ENCODE measurements at places on chromosomes 4 and X.

DNA sequence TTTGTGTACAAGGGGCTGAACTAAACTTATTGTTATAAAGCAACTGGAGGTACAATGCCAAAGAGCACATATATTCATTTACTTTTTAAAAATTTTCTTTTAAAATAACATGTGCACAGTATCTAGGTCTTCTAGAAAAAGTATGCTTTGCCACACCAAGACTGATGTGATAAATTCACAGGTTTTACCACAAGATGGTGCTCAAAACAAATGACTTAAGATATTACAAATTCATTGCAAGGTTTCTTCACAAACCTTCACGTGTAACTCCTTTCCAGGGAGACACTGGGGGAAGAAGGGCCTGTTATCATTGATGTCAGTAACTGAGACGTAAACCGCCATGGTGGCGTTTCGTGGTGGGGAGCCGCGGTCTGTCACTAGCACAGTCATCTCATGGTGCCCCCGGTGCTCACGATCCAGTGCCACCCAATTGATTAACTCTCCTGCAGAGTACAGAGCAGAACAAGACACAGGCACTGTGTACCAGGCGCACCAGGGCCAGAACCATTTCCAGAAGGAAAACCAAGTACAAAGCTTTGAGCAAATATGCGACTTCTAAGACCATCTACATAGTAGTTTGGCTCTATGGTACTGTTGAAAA, 162.2 kb downstream of the DCHS2 start:
- no peak for DNase-seq

GRCh38 chrX:12471061-12471460, 320.2 kb upstream of the PRPS2 start:
- no peak for DNase-seq

- DNase-seq = no peak
These were observed 9.3 kb downstream of the APOO start for GRCh38 chrX:23898412-23898959.

DNA sequence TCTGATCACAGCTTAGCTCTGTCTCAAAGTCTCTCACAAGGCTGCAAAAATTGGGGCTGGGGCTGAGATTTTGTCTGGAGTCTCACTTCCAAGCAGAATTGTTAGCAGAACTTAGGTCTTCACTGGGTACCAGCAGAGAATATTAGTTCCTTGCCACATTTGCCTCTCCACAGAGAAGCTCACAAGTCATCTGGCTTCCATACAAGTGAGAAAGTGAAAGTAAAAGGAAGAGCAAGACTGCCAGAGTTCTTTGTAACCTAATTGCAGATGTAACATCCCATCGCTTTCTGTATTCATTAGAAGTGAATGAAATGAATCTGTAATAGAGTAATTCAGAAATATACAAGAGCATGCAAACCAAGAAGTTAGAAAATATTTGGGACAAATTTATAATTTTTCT, 624.1 kb upstream of the GNPDA2 start:
- no peak for DNase-seq

- DNase-seq = no peak
These were observed 19.8 kb upstream of the MANBA start for GRCh38 chr4:102780476-102781144.

DNA sequence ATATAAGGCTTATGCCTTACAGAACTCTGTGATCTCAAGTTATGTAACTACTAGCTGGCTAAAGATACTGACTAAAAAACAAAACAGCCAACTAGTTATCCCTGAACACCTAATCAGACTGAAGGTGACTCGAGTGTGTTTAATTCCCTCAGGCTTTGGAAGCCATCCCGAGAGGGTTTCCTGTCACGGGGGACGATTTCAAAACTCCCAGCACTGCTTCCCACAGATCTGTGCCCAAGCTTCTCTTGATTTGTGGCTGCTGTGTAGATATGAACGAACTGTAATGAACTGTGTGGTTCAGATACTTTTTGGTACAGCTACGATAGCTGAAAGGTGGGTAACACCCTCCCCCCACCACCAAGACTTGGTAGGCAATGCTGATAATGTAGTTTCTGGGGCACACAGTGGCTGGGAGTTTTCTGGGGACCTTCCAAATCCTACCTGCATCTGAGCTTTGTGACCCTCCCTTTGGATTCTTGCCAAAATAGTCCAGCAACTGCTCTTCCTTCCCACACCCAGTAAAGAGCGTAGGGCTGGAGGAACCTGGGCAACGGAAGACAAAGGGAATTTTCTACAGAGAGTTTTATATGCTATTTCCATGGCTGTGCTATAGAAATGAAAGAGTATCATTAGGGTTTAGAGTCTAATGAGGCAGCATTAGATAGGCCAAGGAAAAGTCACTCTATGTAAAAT, 148.8 kb downstream of the MGST2 start:
- DNase-seq = no peak

GRCh38 chrX:53713987-53714579, 27.6 kb upstream of the HUWE1 start:
- no peak for DNase-seq

- DNase-seq = no peak
These were observed 179.8 kb downstream of the SLIT2 start for GRCh38 chr4:20431543-20431951.

DNA sequence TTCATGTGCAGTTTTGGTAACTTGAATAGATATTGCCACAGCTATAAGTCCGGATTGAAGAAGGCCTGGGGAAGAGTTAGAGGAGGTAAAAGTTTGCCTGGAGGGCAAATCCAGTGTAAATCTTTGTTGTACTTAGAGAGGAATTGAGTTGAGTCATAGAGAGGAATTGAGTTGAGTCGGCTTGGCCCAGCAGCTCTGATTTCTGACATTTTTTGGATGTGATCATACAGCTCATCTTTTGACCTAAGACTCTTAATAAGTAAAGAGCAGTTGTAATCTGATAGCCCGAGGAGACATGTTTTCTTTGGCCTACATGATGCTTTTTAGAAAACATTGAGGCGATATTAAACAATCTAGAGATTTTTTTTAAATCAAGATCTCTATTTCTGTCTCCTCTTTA, 3.9 kb downstream of the KIT start:
- no peak for DNase-seq

DNA sequence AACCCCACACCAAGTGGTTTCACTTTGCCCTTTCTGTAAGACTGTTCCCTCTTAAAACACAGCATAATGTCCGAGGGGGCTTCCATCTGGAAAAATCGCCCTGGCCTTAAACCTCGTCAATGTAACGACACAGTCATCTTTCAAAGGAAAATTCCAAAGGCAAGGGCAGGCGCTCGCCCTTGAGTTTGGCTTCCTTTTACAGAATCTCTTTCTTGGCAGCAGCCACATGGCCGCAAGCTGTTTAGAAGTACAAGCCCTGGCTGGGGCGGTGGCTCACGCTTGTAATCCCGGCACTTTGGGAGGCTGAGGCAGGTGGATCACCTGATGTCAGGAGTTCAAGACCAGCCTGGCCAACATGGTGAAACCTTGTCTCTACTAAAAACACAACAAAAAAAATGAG, 27.1 kb upstream of the GRPEL1 start:
- DNase-seq = no peak

GRCh38 chr4:40190019-40190418, 6.8 kb upstream of the RHOH start:
- no peak for DNase-seq

- DNase-seq = no peak
These were observed 28.3 kb upstream of the CD99L2 start for GRCh38 chrX:150926791-150927190.

DNA sequence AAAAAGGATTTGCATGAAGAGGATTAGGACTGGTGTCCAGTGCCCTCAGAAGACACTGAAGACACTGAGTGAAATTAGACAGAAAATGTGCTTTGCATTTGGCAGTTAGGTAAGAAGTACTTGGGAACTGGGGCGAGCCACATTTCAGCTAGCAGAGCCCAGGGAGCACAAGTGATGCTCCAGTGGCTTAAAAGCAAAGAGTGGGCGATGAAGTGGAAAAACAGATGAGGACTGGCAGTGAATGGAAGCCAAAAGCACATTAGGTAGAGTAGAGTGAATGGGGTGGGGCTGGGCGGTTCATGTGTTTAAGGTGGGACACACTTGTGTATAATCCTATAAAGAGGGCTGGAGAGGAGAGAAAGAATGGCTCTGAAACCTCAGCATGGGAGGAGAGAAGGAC, 18.4 kb downstream of the DCLK2 start:
- no peak for DNase-seq

DNA sequence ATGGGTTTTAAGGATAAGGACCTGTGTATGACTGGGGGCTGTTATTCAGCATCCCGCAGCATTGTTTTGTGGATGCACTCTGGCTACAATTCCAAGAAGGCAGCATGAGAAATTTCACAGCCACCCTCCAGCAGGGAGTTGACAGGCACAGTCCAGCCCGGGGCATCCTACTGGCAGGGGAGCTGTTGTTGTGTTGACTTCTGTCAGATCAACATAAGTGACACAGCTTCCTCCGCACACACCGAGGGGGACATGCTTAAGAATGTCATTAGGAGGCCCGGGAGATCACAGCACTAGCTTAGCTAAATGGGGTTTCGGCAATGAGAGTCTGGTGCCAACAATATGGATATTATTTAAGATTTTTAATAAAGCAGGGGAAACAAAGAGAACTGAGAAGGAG, 326.5 kb downstream of the ASMT start:
- DNase-seq = peak; percentile 46

DNA sequence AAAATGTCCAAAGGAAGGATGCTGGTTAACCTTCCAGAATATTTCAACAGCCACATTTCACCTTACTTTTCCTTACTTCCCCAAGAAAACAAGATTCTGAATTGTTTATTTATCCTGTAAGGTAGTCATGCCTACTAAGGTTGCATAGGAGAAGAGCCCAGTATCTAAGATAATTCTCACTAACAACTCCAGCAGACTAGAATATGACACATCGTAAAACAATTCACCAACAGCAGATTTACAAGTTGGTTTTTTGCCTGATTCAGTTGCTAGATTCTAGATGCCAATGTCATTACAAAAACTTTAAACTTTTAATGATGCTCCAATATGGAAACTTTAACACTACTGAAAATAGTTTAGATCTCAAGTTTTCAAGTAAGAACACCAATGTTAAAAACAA, 176.4 kb downstream of the IL13RA2 start:
- no peak for DNase-seq

DNA sequence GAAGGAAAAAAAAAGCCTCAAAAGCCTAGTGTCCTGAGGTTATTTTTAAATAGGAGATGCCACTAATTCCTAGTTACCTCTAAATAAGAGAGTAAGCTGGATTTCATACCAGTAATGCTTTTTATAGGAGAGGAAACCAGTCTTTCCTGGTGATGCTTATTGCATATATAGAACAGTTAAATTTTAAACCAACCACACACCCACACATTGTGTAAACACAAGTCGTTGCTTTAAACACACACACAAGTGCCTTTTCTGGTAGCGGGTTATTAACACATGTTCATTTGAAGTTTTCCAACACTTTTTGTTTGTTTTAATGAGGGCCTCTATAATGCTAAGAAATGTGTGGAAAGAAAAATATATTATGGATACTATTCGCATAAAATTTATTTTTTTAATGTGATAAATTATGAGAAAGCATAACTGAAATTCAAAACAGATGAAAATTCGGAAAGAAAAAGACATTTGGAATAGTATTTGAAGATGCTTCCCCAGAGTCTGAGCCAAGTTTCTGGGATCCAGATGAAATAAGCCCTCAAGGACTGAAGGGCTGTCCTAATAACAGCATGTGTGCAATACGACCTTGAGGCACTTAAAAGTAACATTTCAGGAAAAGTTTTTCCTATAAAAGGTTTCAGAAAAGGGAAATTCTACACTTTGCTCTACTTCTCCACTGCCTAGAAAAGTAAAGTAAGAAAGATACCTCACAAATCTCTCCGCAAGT, 2.0 kb downstream of the ANTXR2 start:
- DNase-seq = no peak

DNA sequence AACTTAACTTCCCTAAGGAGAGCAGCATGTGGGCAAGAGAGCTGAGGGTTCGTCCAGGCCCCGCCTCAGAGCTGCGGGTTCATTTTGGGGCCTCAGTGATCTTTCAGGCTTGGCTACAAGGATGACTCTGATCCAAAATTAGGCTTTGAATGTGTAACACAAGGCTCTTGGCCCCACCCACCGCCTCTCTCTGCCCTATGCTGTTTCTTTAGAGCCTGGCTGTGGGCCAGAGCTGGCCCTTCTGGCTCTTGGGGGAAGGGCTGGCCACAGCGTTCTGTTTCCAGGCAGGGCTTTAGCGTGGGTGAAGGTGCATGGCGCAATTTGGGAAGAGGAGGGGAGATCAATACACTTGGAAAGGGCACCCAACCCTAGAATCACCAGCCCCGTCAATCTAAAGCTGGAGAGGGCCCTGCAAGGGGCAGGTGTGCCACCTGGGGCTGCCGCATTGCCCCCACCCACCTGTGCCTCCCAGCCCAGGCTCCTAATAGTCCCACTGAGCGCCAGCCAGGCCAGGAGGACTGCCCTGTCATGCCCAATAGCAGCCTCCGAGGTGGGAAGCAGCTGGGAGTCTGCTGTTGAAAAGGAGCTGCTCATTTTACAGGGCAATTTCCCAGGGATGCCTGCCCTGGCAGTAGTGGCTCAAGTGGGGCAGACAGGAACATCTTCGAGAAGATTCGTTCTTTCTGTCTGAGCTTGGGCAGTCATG, 84.5 kb upstream of the MAML3 start:
- no peak for DNase-seq

GRCh38 chrX:110066488-110067225, 63.7 kb downstream of the TMEM164 start:
- no peak for DNase-seq

- DNase-seq = no peak
These were observed 2.2 kb downstream of the USO1 start for GRCh38 chr4:75726577-75726976.

GRCh38 chr4:179485781-179486180, 2043.5 kb upstream of the AGA start:
- DNase-seq = no peak

- DNase-seq = peak; percentile 54
These were observed 196.4 kb upstream of the C1QTNF7 start for GRCh38 chr4:15231265-15232091.

DNA sequence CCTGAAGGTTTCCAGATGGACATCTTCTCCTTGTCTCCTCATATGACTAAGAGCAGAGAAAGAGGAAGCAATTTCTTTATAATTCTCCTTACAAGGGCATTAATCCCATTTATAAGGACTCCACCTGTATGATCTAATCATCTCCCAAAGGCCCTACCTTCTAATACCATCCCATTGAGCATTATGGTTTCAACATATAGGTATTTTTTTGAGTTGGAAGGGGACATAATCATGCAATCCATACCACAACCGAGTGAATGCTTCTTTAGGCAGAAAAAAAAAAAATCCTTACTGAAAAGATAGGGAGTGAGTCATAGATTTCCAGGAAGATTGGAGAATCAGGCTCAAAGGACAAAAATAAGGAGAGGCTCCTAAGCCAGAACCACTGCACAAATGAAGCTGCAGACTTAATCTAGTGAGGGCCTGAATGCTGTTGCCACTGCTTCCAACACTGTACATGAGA, 312.5 kb upstream of the HS3ST1 start:
- DNase-seq = no peak

GRCh38 chr4:16532240-16532970, 306.1 kb upstream of the TAPT1 start:
- DNase-seq = no peak
